Activated gamma-delta T cell (primary cell): ENCODE measurements at places on chromosomes 1 and 21.

GRCh38 chr21:44749116-44749758 lies 37.9 kb upstream of the TSPEAR start:
- no peak for DNase-seq

GRCh38 chr1:108572182-108572581 lies 12.3 kb downstream of the EEIG2 start:
- DNase-seq: no peak

- no peak for DNase-seq
Observed at GRCh38 chr1:84145068-84145467, 997 bp downstream of the PRKACB start.

DNA sequence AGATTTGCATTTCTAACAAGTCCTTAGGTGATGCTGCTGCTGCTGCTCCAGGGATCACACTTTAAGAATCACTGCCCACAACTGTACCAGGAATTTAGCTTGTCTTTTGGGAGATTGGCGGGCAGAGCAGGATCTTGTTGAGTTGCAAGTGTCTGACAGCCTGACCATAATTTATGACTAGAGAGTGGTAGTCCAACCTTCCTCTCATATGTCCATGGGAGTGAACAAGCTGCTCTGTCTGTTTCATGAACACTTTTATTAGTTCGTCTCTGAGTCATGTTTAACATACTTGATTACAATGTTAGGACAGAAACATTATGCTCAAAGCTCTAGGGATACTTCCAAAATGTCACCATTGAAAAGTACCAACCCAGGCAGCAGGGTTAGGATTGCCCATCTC lies 169.6 kb downstream of the TGFB2 start:
- DNase-seq: no peak

DNA sequence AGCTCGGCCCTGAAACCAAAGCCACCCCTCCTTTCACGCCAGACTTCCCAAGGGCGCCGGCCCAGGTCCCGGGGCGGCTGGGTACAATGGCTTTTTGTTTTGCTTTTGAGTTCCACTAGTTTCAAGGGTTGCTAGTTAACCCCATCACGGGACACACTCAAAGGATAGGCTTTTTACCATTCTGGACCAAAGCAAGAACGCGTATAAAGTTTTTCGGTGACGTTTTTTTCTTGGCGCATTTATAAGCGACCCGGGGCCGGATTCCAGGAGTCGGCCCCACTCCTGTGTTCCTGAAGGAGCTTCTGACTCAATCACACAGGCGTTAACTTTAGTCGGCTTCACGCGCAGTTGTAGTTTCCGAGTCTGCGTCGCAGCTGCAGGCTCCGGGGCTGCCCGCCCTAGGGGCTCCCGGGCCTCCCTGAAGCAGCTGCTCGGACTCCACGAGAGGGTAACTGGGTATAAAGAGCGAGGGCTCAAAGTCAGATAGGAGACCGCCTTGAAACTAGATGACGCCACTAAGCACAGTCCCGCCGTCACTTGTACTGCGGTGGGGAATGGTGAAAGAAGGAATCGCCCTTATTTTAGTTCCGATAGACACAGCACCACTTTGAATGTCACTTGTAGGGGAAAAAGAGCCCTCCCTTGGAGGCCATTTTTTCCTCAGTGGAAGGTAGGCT lies 707 bp upstream of the KLHL21 start:
- DNase-seq: no peak

DNA sequence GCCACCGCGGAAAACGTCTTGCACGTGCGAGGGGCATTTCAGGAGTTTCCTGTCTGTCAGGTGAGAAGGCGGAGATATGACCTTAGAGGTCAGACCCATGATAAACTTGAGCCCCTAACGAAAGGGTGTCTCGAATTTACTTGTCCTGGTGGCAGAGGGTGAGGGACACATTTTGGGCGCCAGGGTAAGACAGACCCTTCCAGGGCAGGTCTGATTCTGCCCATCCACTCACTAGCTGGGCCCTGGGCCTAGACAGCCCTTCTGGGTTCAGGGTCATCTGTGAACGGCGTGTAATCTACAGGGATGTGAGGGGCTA lies 395 bp upstream of the CSRP1 start:
- DNase-seq: no peak

- DNase-seq: no peak
Observed at GRCh38 chr1:40155135-40155534, 6.1 kb upstream of the RLF start.

DNA sequence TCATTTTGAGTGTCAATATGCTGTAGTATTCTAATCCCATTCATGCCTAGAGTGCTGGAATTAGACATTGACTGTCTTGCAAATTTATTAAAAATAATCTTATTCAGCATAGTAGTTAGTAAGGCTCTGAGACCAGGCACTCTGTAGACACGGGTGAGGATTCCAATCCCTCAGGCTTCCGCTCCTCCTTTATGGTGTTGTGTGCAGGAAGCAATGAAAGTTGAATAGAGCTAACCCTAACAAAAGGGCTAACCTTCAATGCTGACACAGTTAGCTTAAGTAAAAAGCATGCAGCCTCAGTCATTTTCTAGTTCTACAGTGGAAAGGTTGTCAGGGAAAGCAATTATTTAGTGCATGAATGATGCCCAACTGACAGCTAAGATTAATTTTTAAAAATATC lies 199.6 kb upstream of the SGIP1 start:
- no peak for DNase-seq

GRCh38 chr1:6898974-6899539 lies 113.8 kb downstream of the CAMTA1 start:
- no peak for DNase-seq

- no peak for DNase-seq
Observed at GRCh38 chr1:182662121-182662890, 22.1 kb downstream of the RGS8 start.

DNA sequence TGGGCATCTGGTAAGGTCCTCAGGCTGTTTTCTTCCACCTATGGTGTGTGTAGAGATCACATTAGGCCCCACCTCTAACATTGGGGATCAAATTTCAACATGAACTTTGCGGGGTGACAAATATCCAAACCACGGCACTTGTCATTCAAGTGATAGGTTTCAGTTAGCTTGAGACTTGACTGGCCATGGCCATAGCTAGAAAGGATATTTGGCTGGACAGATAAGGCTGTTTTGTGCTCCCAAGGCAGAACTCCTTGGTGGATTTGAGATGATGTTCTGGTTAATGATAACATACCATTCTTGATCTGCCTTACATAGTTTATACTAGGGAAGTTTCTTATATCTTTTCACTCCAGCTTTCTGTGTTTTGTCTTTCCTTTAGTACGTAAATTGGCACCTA lies 48.5 kb downstream of the CELF3 start:
- DNase-seq: no peak

DNA sequence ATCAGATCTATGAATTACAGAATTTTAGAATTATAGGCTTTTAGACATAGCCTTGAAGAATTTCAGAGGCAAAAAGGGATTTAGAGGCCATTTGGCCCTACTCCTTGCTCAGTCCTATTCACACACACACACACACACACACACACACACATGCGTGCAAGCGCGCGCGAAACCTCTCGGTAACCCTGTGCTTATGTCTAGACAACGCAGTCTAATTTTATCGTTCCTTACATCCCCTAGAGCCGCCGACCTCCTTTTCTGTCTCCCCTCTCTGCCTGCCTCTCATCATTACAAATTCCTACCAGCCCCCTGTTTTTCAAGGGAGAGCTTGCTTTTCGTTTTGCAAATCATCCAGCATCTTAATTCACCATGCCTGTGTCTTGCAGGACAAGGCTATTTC lies 252.1 kb downstream of the FOXD2 start:
- DNase-seq: no peak

DNA sequence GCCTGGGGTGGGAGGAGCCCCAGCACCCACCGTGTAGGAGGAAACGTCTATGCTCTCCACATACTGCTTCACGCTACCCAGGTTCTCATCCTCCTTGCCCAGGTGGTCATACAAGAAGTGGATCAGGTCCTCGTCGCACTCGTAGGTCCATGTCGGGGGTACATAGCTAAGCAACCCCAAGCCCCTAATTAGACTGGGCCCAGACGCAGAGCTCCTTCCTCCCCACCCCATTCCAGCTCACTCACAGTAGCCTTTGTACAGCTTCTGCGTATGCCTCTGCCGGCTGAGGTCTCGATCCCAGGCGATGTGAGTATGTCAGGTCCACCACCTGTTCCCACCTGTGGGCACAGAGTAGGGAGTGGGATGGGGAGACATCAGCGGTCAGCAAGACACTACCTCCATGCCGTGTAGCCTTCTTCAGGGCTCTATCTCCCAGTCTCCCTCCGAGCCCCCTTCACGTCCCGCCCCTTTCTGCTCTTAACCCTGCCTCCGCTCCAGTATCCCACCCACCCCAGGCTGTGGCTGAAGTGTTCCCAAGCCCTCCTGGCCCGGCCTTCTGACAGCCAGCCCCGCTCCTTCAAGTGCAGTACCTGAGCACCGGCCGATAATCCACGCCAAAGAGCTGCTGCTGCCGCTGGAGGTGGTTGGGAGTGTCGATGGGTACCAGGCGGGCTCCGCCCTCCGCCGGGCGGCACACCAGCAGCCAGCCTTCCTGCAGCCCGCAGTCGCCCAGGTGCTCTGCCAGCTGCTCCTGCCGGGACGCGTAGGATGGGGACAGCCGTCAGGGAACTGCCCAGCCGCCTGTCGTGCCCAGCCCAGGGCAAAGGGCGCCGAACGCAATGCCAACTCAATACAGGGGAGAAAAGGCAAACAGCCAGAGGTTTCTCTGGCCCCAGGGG lies 919 bp downstream of the HECTD3 start:
- DNase-seq: no peak

DNA sequence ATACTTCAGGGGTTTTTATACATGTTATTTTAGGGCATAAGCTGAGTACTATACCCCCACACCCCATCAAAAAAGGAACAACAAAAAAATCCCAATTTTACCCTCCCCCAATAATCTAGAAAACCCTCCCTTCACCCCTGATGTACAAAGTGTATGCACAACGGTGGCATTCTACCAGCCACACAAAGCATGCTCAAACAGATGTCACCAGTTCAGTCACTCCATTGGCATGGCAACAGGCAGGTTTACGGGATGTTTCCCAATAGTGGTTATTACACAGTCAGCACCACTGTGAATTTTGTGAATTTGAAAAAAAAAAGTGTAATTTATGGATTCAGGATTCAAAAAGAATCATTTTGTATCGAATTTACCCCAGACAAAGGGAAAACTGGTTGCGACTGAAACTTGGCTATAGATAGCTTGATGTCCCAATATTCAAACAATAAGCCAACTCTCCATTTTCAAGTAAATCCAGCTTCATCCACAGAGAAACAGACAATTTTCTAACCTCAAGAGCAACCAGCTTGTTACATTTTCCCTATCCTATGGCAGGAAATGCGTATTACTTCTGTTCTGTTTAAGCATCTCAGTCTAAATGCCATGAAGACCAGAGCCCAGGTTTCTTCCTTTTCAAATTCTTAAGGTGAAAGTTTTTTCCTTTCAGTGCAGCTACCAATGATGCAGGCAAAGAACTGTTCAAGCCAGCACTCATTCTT lies 34.0 kb upstream of the SLC45A3 start:
- no peak for DNase-seq

- no peak for DNase-seq
Observed at GRCh38 chr1:66159800-66160199, 367.1 kb downstream of the PDE4B start.

- no peak for DNase-seq
Observed at GRCh38 chr21:28387220-28387619, 605.5 kb downstream of the LTN1 start.

GRCh38 chr1:153746174-153746573 lies 18.3 kb downstream of the INTS3 start:
- DNase-seq: no peak

GRCh38 chr1:244413736-244414135 lies 38.0 kb downstream of the ADSS2 start:
- no peak for DNase-seq

DNA sequence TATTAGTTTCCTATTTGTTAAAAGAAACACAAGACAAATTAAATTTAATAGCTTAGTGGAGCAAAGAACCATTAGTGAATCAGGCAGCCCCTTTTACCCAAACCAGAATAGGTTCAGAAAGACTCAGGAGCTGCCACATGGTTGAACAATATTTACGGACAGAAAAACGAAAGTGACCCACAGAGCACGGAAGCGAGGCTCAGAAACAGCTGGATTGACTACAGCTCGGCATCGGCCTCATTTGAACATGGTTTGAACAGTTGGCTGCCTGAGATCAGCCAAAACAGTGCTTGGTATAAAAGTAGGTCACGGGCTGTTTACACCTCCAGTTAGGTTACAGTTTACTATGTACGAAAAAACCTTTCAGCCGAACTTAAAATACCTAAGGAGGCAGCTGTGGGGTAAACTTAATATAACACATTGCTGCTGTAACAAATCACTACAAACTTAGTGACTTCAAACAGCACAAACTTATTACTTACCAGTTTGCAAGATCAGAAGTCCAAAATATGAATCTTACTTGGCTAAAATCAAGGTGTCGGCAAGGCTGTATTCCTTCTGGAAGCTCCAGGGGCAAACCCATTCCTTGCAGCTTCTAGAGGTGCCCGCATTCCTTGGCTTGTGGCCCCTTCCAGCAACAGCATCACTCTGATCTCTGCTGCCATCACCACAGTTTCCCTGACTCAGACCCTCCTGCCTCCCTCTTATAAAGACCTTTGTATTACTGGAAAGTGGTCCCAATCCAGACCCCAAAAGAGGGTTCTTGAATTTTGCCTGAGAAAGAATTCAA lies 11.8 kb downstream of the PADI4 start:
- DNase-seq: no peak

- DNase-seq: no peak
Observed at GRCh38 chr1:98352378-98352777, 309.1 kb upstream of the SNX7 start.

DNA sequence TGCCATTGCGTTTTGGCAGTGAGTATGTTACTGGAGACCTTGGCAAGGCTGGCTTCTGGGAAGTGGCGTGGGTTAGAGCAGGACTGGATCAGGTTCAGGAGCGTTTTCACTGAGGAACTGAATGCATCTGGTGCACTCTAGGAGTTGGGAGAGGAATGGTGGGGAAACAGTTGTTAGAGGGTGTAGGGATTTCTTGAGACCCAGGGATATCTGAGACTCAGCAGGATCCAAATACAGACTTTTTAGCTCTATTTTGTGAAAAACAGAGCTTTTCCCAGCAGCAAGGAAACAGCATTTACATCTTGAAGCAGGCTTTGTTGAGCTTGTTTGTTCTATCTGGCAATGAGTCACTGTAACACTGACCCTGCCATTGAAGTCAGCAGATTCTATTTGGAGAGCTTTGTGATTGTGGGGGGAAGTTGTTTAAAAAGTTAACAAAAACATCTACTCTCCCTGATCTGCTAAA lies 56.9 kb upstream of the NRIP1 start:
- no peak for DNase-seq

- DNase-seq: no peak
Observed at GRCh38 chr1:78254517-78254916, 208.8 kb downstream of the GIPC2 start.

DNA sequence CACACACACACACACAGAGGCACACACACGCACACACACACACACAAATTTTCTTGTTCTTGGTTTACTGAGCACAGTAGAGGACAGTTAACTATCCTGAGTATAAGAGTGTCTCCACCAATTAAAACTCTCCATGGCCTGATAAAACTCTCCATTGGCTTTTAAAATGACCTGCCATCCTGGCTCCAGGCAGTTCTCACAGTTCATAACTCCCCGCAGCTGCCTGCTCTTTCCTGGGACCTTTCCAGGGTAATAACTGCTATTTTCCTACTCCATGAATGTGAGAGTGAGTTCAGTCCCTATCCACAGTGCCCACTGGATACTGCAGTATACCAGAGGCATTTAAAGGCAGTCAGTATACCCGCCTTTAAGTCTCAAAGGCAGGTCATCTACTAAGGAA lies 351.5 kb downstream of the PLPP3 start:
- DNase-seq: no peak

- DNase-seq: no peak
Observed at GRCh38 chr21:37319551-37319950, 47.0 kb upstream of the DYRK1A start.
